ENCODE measurements at places on chromosomes 16 and 17.

DNA sequence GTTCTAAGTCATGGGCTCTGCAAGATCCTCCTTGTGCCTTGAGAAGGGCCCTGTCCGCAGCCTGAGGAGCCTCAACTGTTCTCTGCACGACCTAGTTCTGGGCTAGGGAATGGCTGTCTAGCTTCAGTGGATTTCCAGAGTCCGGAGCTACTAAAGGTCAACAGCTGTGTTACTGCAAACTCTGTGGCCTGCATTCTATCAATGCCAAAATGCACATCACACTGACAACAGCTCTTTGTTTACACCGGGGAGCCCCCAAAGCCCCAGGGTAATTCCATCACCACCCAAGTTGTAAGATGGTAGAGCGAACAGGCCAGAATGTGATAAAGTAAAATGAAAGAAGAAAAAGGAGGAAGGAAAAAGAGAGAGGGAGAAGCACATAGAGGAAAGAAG is 610.2 kb downstream of the MAF start:
- H3K4me1 ChIP-seq, result no peaks in the 10 kb centered on the region
- H3K36me3 ChIP-seq, result no peaks in the 10 kb centered on the region
- H3K27ac ChIP-seq, result no peak overlapping the region

GRCh38 chr17:82103553-82104451 is 5.8 kb upstream of the FASN start:
- peaks cover 17% of the 10 kb centered on the region for H3K4me1 ChIP-seq
- no peak for DNase-seq
- no peak overlapping the region for H3K27ac ChIP-seq
- no peak overlapping the region for H3K4me3 ChIP-seq

GRCh38 chr17:75856062-75856756 is 1.1 kb upstream of the WBP2 start:
- H3K27ac ChIP-seq, result peak overlapping the region; percentile 77
- no peaks in the 10 kb centered on the region for H3K27me3 ChIP-seq
- H3K36me3 ChIP-seq, result peaks cover 4% of the 10 kb centered on the region
- peaks cover 39% of the 10 kb centered on the region for H3K4me1 ChIP-seq
- H3K4me3 ChIP-seq, result peak overlapping the region; percentile 75

GRCh38 chr16:14111713-14112538 is 40.8 kb downstream of the MRTFB start:
- no peak overlapping the region for H3K27ac ChIP-seq
- no peak overlapping the region for H3K4me3 ChIP-seq
- no peaks in the 10 kb centered on the region for H3K27me3 ChIP-seq
- H3K36me3 ChIP-seq, result no peaks in the 10 kb centered on the region
- H3K4me1 ChIP-seq, result peaks cover 27% of the 10 kb centered on the region

DNA sequence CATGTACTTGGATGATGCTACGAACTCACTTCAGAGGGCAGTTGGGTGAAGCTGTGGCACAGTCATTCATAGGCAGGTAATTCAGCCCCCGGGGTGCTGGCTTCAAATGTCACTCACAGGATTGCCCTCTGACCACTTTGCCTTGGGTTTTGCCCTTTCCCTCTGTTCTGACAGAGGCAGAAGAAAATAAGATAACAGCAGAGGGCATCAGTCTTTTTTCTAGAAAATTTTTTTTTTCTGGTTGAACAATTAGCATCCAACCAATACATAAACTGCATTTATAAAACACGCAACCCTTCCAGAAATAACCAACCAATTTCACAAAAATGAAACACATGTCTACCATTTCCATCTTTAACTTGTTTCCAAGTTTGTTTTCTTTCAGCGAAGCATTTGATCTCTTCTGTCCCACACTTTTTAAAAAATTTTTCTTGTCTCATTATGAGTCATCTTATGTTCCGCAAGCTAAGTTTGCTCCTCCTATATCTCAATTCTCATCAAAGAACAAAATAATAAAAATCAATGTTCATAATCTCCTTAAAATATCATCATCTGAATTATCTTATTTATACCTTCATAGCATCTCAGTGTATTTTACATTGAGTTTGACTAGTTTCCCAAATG is 15.6 kb downstream of the NACA2 start:
- H3K36me3 ChIP-seq, result no peaks in the 10 kb centered on the region
- no peak overlapping the region for H3K27ac ChIP-seq
- no peak for DNase-seq
- peaks cover 27% of the 10 kb centered on the region for H3K27me3 ChIP-seq
- no peak overlapping the region for H3K4me3 ChIP-seq
- no peaks in the 10 kb centered on the region for H3K4me1 ChIP-seq

- no peak overlapping the region for H3K27ac ChIP-seq
- no peaks in the 10 kb centered on the region for H3K4me1 ChIP-seq
- H3K27me3 ChIP-seq, result no peaks in the 10 kb centered on the region
- H3K4me3 ChIP-seq, result no peak overlapping the region
- no peak for DNase-seq
- H3K36me3 ChIP-seq, result no peaks in the 10 kb centered on the region
Measured at GRCh38 chr17:76658242-76658662, 14.7 kb upstream of the ST6GALNAC1 start.

GRCh38 chr17:60817192-60817591 is 139.5 kb downstream of the BCAS3 start:
- no peak overlapping the region for H3K4me3 ChIP-seq
- no peaks in the 10 kb centered on the region for H3K27me3 ChIP-seq
- no peak for DNase-seq
- no peaks in the 10 kb centered on the region for H3K36me3 ChIP-seq

- no peaks in the 10 kb centered on the region for H3K36me3 ChIP-seq
- no peaks in the 10 kb centered on the region for H3K27me3 ChIP-seq
- H3K4me3 ChIP-seq, result no peak overlapping the region
- H3K4me1 ChIP-seq, result no peaks in the 10 kb centered on the region
Measured at GRCh38 chr17:20190605-20191004, 181.4 kb downstream of the SPECC1 start.

DNA sequence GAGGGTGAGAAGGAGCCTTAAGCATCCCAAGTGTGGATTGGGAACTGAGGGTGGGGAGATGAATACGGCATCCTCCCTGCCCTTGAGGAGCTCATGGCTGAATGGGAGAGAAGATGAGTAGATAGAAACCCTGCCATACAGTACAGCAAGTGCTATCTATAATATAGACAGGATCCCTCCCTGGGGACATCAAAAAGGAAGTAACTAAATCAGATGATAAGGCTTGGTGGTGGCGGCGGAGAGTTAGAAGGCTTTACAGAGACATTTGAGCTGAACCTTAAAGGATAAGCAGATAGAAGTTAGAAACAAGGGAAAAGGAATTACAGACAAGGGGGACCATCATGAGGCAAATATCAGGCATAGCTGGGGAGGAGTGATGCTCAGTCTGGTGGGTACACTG is 67.5 kb upstream of the TMEM132E start:
- no peak overlapping the region for H3K27ac ChIP-seq
- H3K4me3 ChIP-seq, result no peak overlapping the region
- DNase-seq, result no peak
- no peaks in the 10 kb centered on the region for H3K27me3 ChIP-seq
- no peaks in the 10 kb centered on the region for H3K36me3 ChIP-seq

DNA sequence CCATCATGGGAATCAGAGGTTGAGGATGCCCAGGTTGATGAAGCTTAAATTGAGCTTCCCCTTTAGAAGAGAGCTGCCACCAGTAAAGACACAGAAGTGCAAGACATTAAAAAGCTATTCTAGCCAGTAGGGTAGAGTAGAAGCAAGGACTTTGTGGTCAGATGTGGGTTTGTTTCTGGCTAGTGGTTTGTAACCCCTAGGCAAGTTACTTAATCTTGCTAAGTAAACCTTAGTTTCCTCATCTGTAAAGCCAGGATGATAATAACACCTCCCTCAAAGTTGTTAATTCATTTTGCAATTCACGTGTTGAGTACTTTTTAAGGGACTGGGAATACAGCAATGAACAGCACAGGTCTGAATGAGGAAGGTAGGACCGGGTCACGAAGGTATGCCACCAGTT is 3.6 kb downstream of the SNTB2 start:
- DNase-seq, result no peak
- no peaks in the 10 kb centered on the region for H3K27me3 ChIP-seq
- no peaks in the 10 kb centered on the region for H3K36me3 ChIP-seq
- H3K27ac ChIP-seq, result no peak overlapping the region

DNA sequence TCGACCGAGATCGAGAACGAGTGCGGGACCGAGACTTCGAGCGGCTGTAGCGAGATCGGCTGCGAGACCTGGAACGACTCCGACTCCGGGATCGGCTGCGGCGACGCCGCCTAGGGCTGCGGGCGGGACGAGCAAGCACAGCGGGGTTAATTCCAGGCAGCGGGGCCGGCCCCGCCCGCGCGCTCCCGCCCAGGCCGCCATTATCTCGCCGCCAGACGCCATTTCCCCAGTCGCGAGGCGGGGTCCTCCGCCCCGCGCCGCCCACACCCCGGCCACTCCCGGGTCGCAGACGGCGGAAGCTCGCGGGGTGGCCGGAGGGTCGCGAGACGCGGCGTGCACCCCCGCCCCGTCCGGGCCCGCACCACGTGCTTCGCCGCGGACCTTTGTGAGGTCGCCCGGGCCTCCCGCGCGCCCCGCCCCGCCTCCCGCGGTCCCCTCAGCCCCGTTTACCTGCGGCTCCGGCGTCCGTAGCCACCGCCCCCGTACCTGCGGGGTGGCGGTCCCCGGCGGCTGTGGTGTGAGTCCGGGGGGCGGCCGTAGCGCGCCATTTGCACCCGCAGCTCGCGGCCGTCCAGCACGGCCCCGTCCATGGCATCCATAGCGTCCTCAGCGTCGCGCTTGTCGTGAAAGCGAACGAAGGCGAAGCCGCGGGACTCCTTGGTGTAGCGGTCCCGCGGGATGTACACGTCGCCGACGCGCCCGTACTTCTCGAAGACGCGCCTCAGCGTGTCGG is 616 bp downstream of the SRSF2 start:
- no peaks in the 10 kb centered on the region for H3K27me3 ChIP-seq
- DNase-seq, result peak; percentile 71
- peaks cover 33% of the 10 kb centered on the region for H3K36me3 ChIP-seq

DNA sequence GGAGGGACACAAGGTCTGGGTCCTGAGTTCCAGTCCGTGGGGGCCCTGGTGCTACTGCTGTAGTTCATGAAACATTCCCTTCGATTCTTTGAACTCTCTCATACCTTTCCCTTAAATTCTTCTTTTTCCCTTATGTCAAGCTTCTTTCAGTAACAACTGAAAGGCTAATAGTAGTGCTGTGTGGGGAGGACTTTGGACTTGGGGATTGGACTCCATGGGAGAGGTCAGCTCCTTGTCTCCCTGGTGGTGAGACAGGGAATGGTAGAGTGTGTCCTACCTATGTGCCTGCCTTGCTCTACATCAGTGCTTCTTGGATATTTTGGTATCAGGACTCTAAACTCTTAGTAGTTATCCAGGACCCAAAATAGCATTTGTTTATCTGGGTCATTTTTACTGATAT is 628.1 kb downstream of the WWOX start:
- H3K36me3 ChIP-seq, result no peaks in the 10 kb centered on the region
- no peak overlapping the region for H3K27ac ChIP-seq
- no peak overlapping the region for H3K4me3 ChIP-seq
- H3K4me1 ChIP-seq, result no peaks in the 10 kb centered on the region

- H3K4me3 ChIP-seq, result no peak overlapping the region
- H3K36me3 ChIP-seq, result no peaks in the 10 kb centered on the region
- no peak for DNase-seq
- H3K27me3 ChIP-seq, result no peaks in the 10 kb centered on the region
Measured at GRCh38 chr17:66612993-66613392, 221.9 kb upstream of the CACNG5 start.

DNA sequence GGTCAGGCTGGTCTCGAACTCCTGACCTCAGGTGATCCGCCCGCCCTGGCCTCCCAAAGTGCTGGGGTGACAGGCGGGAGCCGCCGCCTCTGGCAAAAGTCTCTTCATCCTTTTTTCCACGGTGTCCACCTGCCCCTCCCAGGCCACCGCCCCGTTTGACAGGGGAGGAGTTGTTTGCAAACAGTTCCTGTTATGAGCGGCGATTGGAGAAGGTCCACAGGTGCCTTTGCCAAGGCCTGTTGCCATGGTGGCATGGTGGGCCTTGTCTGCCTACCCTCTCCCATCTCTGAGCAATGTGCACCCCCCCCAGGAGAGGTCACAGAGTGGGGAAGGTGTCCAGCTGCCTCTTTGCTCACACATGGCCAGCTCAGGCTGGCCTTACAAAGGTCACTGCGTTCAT is 16.0 kb upstream of the RAP1GAP2 start:
- H3K27me3 ChIP-seq, result peaks cover 19% of the 10 kb centered on the region
- no peak overlapping the region for H3K4me3 ChIP-seq
- H3K27ac ChIP-seq, result no peak overlapping the region
- no peaks in the 10 kb centered on the region for H3K4me1 ChIP-seq
- no peak for DNase-seq
- no peaks in the 10 kb centered on the region for H3K36me3 ChIP-seq

- no peak overlapping the region for H3K27ac ChIP-seq
- no peaks in the 10 kb centered on the region for H3K27me3 ChIP-seq
- DNase-seq, result peak; percentile 28
Measured at GRCh38 chr17:56891751-56892150, 22.1 kb downstream of the TRIM25 start.

GRCh38 chr17:68599552-68600066 is 1.6 kb downstream of the FAM20A start:
- no peak overlapping the region for H3K4me3 ChIP-seq
- DNase-seq, result no peak
- no peak overlapping the region for H3K27ac ChIP-seq

All from endothelial cell of umbilical vein (primary cell).